GM12864 (cell line): ENCODE measurements at places on chromosomes 12 and 14.
A peak's percentile ranks its signal among the peaks of the same experiment; 100 is the strongest.

DNA sequence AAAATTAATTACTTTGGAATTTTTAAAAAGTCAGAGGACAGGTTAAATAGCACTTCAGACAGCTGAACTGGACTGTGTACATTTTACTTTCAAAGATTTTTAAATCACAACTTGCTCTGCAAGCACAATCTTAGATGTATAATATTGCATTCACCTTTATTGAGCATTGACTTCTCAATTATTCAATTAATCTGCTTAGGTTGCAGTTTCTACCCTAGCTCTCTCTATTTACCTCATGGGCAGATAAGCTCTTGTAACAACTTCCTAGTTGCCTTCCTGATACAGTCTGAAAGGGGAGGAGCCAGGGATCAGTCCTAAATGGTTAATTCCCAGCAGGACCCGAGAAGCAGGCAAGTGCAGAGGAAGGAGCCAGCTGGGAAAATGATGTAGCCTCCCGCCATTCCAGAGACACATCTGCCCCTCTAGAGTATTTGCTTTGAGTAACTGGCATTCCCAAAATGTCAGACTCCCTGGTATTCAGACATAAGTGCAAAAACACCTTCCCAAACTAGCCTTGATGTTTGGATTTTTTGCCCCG, 302.8 kb downstream of the GALC start:
- no peak for DNase-seq

- peak; percentile 96 for DNase-seq
Measured at GRCh38 chr14:80959496-80959895, 4.1 kb downstream of the TSHR start.

DNA sequence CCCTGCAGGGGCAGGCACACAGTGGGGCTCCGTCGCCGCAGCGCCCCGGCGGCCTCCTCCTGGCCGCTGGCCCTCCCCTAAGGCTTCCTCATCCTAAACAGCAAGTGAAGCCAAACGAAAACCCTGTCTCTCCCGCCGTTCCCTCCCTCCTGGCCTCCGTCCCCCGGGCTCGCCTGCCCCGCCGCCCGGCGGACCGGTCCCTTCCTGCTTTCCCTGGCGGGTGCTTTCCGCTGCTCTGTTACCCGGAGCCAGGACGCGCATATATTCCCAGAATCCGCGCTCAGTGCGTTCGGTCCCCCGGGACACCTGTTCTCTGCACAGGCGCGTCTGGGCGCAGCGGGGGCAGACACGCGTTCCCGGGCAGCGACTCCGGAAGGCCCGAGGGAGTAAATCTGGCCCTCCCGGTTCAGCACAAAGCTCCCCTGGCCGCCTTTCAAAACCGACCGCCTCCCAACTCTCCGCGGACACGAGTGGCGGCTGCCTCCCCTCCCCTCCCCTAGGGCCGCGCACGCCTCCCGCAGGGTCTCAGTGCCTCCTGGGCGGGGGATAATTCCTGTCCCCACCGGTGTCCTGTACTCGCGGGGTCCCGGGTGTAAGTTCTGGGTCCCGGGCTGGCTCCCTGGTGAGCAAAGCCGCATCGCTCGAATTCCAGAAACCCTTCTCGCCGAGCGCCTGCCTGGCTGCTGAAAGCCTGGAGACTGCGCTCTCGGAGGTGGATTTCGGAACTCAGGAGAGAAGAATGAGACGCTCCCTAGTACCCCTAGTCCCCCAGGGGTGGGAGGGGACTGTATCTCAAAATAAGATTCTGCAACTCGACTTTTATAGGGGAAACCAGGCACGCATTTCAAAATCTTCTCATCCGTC, 21.4 kb upstream of the CEP170B start:
- no peak for DNase-seq

GRCh38 chr12:39369756-39370155, 73.2 kb downstream of the KIF21A start:
- DNase-seq, result no peak

DNA sequence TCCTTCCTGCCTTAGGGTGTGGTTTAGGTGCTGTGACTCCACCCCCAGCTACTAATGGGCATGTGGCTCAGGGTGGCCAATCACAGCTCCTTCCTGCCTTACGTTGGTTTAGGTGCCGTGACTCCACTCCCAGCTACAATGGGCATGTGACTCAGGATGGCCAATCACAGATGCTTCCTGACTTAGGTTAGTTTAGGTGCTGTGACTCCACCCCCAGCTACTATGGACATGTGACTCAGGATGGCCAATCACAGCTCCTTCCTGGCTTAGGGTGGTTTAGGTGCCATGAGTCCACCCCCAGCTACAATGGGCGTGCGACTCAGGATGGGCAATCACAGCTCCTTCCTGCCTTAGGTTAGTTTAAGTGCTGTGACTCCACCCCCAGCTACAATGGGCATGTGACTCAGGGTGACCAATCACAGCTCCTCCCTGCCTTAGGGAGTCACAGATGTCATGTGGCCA, 163.9 kb downstream of the TBX5 start:
- peak; percentile 43 for DNase-seq

DNA sequence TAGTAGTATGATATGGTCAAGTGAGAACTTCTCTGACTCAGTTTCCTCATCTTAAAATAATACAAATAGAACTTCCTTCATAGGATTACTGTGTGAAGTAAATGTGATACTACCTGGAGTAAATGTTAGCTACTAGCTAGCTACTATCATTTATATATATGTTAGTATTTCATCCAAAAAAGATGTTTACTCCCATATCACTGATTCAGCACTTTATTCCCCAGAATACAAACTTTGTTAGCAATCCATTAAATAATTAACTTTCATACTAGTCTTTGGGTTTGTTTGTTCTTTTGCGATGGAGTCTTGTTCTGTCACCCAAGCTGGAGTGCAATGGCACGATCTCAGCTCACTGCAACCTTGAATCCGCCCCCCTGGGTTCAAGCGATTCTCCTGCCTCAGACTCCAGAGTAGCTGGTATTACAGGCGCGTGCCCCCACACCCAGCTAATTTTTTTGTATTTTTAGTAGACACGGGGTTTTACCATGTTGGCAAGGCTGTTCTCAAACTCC, 8.4 kb downstream of the SBNO1 start:
- no peak for DNase-seq

GRCh38 chr12:62113366-62114011, 146.7 kb upstream of the USP15 start:
- DNase-seq, result no peak

DNA sequence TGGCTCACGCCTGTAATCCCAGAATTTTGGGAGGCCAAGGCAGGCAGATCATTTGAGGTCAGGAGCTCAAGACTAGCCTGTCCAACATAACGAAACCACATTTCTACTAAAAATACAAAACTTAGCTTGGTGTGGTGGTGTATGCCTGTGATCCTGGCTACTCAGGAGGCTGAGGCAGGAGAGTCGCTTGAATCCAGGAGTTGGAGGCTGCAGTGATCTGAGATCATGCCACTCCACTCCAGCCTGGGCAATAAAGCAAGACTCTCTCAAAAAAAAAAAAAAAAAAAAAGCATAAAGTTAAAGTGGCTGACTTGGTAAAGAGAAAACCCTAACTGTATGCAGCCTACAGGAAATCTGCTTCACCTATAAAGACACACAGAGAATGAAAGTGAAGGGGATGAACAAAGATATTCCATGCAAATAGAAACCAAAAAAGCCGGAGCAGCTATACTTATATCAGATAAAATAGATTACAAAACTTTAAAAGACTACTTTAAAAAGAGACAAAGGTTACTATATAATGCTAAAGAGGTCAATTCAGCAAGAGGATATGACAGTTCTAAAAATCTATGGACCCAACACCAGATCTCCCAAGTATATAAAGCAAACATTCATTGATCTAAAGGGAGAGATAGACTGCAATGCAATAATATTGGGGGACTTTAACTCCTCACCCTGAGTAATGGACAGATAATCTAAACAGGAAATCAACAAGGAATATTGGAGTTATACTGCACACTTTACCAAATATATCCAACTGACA, 4.1 kb downstream of the CLEC2B start:
- no peak for DNase-seq

GRCh38 chr14:59900556-59900955, 19.4 kb upstream of the LRRC9 start:
- no peak for DNase-seq

GRCh38 chr12:50175716-50176026, 8.5 kb upstream of the CERS5 start:
- no peak for DNase-seq

- DNase-seq, result no peak
Measured at GRCh38 chr12:1716215-1716862, 25.5 kb downstream of the ADIPOR2 start.

DNA sequence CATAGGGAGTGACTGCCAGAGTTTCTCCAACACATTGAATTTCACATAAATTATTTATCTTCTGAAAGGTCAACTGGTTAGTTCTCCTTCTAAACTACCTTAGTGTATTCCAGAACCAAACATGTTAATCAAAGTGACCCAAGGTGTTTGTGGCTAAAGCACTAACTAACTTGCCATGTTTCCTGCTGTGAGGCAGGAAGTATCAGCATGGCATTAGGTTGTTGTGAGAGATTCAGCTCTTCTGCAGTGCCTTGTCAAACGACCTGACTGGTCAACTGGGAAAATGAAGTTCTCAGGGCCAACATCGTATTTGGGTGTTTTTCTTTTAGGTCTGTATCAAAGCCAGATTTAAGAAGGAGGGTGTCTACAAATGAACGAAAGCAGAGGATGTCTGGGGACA, 448.1 kb downstream of the APAF1 start:
- DNase-seq, result no peak

DNA sequence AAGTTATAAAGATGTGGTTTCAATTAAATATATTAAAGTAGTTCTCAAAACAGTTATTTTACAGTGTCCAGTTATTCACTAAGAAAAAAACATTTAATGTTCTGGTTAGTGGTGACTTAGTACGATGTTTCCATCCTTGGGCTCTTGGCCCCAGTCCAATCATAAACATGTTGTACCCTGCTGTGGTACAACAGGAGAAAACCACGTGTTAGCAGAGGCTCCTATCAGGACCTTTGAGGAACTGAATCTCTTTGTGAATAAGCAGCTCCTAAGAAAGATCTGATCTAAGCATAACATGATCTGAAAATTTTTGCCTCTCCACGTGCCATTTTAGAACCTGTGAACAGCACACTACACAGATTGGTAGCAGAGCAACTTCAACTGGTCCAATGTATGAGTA, 234.0 kb downstream of the SYT1 start:
- DNase-seq, result no peak

DNA sequence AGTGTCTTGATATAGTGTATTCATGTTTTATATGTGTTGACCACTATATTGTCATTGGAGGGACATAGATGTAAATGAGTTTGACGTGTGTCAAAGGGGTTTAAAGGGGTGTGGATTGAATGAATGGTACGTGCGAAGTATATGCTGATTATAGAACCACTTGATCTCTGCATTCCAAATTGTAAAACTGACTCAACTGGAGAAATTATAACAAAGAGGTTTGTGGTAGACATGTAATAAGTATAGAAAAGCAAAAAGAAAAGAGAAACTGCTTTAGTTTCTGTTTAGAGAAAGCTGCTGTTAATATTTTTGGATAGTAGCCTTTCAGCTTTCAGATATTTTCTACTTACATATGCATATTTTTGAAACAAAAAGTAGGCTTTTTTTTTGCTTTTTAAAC, 8.9 kb upstream of the MYRFL start:
- no peak for DNase-seq

GRCh38 chr12:114209861-114210260, 196.1 kb downstream of the TBX5 start:
- DNase-seq, result no peak

- no peak for DNase-seq
Measured at GRCh38 chr12:6883683-6884082, 10.6 kb upstream of the SPSB2 start.

DNA sequence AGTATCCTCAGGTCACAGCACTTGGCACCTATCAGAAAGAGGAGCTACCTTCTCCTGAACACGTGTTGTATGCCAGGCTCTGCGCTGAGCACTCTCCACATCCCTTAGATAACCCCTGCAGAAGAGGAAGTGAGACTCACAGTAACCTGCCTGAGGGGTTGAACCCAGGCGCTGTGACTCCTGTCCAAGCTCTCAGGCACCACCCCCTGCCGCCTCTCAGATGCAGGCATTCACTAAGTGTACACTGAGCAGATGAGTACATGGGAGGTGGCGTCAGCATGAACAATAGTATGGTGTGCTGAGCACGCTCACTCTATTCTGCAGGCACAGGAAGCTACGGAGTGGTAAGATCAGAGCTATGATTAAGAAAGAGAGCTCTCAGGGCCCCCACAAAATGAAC, 21.0 kb upstream of the RIC8B start:
- DNase-seq, result peak; percentile 78

DNA sequence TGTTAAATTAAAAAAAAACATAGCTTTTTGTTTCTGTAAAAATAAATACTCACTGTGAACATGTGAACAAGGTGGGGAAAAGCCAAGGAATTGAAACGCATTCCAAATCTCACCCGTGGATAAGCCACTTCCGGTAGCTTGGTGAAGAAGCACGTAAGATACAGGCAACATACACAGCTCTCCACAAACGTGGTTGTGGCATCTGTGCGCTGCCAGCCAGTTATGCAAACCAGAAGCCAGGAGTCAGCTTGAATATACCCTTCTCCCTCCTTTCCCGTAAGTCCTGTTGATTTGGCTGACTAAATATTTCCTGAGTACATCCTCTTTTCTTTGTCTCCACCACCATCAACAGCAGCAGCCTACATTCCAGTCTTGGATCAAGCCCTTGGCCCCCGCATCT, 486.2 kb downstream of the VRK1 start:
- no peak for DNase-seq

GRCh38 chr12:116469344-116469743, 89.8 kb upstream of the MAP1LC3B2 start:
- DNase-seq, result no peak

- DNase-seq, result no peak
Measured at GRCh38 chr12:80186727-80187217, 87.4 kb downstream of the OTOGL start.

DNA sequence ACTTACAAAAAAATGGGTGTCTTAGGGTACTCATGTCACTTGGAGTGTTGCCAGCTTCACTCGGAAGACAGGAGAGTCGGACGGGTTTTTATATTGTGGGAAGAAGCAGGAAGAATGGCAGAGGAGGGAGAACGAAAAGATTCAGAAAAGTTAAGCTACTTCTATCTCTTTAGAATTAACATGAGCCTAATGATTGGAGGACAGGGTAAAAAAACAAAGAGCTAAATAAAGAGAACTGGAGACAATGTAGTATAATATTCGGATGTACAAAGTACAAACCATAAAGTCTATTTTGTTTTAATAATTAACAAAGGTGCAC, 43.9 kb downstream of the EFCAB11 start:
- no peak for DNase-seq

- no peak for DNase-seq
Measured at GRCh38 chr14:62110941-62111340, 348.7 kb downstream of the SNAPC1 start.

DNA sequence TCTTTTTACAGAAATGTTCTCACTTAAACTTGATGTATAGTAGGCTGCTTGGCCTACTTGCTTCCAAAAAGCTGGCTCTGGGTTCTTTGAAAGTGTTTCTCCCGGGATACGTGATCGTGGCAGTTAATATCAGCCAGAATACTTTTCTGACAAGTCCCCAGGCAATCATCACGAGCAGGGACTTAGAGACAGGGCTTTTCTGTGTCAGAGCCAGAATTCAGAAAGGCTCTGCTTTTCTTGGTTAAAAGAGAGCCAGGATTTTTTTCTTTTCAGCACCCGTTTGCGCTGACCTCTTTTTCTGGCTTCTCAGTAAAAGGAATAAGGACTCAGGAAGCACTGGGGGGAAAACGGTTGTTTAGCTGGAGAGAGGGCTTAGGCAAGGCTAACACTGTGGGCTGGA, 57.8 kb upstream of the ARHGAP5 start:
- DNase-seq, result no peak

GRCh38 chr12:57712701-57713100, 18.8 kb downstream of the OS9 start:
- DNase-seq, result no peak

- DNase-seq, result no peak
Measured at GRCh38 chr14:79493081-79493645, 718.1 kb downstream of the DIO2 start.
